ENCODE measurements at places on chromosomes 1 and 21.
A peak's percentile ranks its signal among the peaks of the same experiment; 100 is the strongest.

GRCh38 chr1:81949421-81949820, 148.7 kb downstream of the ADGRL2 start:
- no peak for DNase-seq

DNA sequence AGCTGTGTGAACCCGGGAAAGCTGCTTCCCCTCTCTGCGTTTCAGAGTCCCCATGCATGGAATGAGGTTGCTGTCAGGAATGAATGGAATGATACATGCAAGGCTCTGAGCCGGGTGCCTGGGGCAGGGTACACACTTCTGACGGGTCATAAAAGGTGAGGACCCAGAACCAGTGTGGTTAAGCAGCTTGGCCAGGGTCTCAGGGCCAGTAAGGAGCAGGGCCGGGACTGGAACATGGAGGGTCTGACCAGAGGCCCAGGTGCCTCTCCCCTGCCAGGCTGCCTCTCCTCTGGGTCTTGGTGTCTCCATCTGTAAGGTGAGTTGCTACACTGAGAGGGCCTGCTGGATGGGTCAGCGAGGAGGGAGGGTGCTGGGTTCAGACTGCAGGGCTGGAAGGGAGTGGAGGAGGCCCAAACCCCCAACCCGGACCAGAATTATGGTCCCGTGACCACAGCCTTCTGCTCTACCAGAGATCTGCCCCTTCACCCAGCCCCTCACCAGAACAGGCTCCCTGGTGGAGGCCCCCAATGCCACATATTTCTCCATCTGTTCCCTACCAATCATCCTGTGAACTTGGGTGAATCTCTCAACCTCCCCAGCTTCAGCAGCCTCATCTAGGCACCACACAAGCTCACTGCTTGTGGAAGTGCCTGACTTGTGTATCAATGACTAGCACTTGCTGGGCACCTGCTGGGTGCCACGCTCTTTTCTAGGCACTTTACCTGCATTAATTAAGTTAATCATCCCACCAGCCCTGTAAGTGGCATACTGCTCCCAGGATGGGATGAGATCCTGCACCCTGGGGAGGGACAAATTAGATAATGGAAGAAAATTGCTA, 16.2 kb upstream of the LRP8 start:
- no peak for DNase-seq

GRCh38 chr1:35640380-35641232, 720 bp downstream of the PSMB2 start:
- no peak for DNase-seq

- DNase-seq, result no peak
These were observed 199.3 kb upstream of the JUN start for GRCh38 chr1:58983162-58983561.

DNA sequence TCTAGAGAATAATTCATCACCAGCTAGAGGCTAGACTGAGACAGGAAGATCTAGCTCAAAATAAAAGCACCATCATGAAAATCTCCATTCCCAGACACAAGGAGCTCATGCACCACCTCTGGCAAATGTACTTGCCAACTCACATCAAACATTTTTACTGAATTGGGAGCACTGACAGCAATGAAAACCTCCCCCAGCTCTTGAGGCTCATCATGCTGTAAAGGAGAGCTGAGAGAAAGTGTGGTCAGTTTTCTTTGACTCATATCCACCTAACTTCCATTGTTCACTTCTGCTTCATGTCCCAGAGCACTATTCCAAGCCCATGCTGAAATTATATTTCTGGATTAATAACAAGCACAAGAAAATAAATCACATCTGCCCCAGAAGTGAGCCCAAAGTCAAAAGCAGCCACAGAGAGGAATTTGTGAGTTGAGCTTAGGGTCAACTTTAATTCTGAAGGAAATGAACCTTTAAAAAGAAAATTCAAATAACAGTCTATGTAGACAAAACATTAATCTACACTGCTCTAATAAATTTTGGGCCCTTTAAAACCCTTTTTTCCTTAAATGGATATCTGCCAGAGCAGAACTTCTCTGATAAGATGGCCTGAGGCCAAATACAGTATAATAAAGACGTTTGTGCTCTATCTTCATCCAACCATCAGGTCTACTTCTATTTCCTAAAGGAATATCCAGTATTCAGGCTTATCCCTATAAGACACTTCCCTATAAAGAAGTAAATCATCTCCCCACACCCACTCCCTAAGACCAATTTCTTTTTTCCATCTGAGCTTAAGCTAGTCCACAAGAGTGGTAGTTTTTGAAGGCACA, 85.9 kb upstream of the ADAM30 start:
- no peak for DNase-seq

DNA sequence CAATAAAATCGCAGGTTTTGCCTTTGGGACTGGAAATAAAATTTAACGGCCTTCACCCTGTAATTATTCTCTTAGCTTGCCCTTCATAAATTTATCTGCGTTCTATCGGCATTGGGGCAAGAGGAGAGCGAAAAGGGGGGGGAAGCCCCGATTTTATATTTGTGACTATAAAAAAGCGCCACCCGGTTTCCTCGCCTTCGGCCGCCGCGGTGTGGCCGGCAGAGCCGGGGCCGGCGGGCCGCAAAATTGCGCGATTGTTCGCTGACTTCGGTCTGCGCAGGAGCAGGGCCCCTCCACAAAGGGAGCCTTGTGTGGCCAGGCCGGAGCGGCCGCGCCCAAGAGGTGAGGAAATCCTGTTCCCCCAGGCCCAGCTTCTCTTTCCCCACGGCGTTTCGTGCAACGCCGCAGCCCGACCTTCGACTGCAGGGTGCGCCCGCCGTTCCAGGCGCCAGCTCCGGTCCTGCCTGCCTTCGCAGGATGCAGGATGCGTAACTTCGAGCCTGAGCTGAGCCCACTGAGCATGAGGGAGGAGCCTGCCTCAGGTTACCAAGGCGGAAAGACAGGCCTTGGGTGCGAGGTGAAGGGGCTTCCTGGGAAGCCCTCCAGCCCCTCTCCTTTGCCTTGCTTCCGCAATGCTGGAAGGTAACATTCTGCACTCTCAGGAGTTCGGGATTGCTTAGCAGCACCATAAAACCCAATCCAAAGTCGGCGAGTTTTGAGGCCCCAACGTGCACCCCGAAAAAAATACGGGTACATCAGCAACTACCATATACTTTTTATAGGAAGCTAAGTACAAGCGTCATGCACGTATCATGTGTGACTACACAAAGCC, 4.9 kb upstream of the TBX15 start:
- no peak for DNase-seq

- no peak for DNase-seq
These were observed 2.6 kb downstream of the GPR161 start for GRCh38 chr1:168134132-168134531.

- DNase-seq, result no peak
These were observed 108.2 kb downstream of the NBPF12 start for GRCh38 chr1:147046189-147046862.

DNA sequence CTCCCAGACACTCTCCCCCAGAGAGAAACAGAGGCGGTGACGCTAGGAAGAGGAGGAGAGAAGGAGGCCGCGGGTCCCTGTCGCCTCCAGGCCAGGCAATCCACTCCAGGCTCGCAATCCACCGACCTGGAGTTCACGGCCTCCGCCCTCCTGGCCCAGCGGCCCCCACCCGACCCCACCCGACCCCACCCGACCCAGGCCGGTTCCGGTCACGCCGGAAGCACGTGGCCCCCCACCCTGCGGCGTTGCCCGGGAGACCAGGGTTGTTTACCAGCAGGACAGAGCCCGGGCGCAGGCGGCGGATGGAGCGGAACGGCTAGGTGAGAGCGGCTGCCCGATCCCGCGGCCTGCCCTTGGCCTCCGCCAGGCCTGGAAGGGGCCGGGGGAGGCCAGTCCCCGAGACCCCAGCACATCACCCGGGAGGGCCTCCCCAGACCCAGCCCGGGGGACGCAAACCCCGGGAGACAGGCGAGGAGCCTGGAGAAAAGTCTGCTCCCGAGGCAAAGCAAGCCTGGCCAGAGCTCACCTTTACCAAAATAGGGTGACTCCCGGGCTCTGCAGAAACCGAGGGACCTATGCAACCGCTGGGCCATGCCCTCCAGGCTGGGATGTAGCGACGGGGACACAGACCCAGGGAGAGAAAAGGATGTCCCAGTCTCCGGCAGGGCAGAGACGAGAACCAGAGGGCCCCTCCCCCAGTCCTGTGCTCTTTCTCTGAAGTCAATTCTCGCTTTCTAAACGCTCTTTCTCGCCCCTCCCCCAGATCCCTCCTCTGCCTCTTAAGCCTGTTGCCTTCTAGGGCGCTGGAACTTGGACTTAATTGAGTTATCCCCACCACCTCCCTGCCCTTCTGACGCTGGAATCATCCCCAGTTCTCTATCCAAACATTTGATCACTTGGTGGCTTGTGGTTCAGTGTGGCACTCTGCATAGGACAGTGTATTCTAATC, at the start of the genes PLA2G2C and UBXN10:
TSS of gene PLA2G2C (minus strand) at position 685 of the 949 bp plus-strand sequence. CDS start 9,155 bp downstream, outside the sequence.
TSS of gene UBXN10 (plus strand) at position 263 of the 949 bp plus-strand sequence. CDS start 4,466 bp downstream, outside the sequence.
- peak; percentile 4 for DNase-seq
